ENCODE measurements at places on chromosomes 16 and 17.

- DNase-seq: no peak
Measured at GRCh38 chr17:8016632-8017424, 14.4 kb downstream of the GUCY2D start.

DNA sequence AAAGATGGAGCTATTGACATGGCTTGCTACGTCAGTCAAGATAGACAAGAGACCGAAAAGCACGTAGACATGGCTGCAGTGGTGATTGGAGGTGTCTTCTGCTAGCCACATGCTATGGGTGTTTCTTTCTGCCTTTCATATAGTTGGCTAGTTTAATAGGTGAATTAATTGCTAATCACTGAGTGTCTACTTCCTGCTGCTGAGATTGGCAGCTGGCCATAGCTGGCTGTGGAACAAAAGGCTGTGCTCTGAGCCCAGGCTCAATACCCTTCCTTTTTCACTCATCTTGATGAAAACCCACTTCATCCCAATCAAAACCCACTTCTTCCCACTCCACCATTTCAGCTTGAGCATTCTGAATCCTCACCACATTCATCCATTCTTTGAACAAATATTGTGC is 221.4 kb upstream of the MAF start:
- DNase-seq: no peak

DNA sequence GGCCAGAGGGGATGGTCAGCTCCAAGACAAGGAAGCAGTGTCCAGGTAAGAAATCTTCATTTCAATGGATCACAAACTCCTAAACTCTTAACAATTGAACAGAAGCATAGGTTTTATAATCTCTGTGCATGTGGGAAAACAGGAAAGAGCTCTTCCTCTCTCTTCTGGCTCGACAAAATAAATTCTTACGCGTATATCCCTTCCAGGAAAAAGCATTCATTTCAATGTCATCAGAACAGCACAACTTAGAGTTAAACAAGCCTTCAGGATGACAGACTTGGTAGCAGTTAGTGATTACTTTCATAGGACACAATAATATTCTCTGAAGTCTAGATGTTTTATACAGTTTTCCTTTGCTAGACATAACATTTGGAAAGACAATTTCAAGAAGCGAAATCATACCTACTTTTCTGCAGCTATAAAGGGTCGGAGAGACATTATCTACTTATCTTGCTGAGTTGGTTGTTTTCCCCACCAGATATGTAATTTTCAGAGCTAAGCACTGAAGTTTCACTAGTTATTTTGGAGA is 19.3 kb upstream of the SLC35G3 start:
- DNase-seq: no peak

DNA sequence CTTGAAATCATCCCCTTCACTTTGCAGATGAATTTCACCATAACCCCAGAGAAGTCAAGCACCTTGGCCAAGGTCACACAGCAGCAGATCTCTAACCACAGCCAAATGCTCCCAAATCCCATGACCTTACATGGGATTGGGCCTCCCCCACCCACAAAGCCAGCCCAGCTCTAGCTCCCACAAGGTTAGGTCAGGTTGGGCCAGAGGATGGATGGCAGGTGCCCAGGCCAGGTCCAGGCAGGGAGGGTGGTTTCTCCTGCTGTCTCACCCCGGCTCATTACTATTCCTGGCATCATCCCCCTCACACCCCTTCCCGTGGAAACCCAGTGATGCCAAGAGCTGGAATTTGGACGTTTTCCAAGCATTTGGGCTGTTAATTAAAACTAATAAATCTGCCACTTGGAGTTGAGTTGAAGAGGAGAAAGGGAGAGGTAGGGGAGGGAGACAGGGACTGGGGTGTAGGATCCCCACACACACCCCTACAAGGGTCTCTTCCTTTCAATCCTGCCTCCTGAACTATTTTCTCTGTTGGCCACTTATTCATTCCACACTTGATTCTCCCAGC is 181.6 kb downstream of the TMEM132E start:
- no peak for DNase-seq

DNA sequence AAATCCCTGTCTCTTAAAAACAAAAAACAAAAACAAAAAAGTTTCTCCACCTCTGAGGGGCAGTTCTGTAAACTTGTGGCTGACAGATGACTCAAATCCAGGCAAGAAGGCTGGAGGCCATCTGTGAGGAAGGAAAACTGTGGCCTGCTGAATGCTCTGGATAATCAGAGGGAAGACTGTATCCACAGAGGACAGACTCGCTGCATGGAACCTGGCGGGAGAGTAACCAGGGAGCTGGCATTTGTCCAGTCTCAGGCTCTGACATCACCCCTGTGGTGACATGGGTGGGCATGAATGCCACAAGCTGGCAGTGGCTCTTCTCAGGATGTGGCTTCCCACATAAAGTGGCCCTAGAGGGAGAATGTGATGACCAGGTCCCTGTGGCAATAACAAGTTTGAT is 2.8 kb upstream of the KSR1 start:
- DNase-seq: no peak
